ENCODE measurements at places on chromosomes 4 and X.

DNA sequence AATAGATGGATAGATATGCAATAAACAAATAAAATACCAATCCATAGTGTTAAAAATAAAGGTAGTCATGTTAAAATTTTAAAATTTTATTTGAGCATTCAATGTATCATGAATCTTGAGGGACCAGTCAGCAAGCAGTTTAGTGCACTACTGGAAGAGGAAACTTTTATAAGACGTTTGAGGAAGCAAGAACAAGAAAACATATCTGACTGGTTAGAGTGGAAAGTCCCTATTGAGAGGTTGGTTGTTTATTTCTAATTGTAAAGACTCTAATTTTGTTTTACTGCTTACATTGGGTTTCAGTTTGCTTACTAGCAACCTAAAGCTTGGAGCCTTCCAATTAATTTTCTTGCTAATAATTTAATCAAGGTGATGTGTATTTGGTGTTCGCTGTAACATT is 786.2 kb downstream of the RAB28 start:
- no peak for DNase-seq

DNA sequence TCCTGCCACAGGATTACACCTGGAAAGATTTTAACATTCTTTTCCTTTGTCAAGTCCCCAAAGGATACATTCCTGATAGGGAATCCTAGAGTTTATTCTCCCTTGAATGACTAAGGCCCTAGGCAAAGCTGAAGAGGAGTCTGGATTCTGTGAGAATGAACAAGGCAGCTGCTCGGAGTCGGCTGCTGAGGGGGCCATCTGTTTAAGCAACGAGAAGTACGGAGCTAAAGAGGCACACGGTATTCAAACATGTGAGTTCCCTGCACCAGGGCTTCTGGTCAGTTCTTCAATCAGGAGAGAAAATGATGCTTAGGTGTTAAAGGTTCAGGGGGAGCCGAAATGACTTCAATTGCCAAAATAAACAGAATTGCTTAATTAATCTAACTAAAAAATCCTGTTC is 97.6 kb downstream of the MGST2 start:
- DNase-seq = no peak

DNA sequence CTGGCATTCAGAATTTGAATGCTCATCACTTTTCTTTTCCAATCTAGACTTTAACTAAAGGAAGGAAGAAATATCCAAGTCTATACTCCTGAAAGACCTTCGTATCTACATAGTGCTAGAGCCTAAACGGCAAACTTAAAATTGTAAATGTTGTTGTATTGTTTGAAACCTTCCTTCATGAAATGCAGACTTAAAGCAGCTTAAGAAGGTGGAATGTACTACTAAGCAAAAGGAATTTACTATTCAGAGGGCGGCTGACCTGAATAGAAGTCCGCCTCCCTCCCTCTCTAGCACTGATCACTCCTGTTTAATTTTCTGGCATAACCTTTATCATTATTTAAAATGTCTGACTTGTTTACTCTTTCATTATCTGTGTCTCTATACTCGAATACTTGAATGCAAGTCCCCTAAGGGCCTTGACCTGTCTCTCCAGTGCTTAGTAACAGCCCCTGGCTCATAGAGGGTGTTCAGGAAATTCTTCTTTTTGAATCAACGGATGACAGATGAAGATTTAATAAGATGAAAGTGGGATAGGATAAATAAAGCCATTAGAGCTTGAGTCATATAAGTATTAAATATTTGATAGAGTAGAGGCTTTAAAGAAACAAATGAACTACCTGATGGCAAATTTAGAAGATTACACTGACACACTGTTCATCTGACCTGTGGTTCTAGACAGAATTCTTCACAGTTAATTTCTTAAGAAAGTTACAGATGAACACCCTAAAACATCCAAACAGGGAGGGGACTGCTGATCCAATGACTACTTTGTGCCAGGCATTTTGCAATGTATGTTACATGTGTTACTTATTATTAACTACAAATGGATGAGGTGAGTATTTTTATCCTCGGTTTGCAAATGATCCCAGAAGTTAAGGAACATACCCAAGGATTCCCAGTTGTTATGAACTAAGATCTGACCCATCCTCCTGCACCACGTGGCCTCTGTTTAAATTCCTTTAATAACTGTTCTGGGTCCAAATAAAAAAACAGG is 20.2 kb upstream of the RBPJ start:
- DNase-seq = no peak

DNA sequence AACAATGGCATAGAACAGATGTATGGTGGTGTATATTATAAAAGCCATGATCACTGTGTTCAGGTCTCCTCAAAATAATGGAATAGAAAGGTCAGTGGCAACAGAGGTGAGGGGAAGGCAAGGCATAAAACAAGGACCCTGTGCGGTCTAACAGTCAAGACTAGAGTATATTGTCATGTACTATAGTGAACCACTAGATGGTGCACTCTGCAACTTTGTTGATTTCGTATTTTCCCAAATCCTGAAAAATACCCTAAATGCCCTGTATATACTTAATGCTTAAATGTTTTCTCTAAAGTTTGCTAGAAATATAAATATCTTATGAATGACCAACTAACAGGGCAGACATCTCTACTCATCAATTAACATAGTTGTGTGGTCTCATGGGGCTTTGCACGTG is 453.0 kb downstream of the PCDH11X start:
- DNase-seq = no peak

DNA sequence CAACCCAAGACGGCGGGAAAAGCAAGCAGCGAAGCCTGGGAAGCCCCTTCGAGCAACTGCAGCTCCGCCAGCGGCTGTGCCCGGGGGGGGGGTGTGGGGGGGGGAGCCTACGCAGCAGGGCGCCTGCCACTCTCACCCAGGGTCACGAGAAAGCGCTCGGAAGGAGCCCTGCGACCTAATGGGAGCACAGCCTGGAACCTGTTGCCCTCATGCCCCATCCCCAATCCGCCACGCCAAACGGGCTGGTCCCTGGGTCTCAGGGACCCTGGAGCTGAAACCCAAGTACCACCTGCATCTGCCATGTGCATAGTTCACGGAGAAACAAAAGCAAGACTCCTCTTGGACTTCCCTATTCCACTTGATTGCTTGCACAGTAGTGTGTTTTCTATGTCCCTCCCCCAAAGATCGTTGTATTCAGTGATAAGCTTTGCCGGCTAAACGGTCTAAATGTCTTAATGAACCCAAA is 359 bp upstream of the GAB3 start:
- DNase-seq = no peak

- no peak for DNase-seq
Measured at GRCh38 chrX:14936561-14936960, 63.3 kb downstream of the MOSPD2 start.

DNA sequence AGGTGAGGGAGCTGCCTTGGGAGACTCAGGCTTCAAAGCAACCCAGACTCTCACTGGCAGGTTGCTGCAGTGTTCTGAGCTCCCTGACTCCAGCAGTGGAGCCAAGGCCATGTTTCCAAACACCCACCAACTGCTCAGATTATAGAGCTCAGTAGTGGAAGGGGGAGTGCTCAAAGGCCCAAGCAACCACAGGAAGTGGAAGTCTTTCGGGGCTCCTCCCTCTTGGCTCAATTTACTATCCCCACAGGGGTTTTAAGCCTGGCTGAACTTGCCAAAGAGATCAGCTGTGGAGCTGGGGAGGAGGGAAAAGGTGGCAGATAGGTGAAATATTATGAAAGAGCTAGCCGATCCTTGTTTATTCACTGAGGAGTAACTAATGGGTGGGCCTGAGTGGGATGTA is 82.5 kb downstream of the HPRT1 start:
- DNase-seq = peak; percentile 44

DNA sequence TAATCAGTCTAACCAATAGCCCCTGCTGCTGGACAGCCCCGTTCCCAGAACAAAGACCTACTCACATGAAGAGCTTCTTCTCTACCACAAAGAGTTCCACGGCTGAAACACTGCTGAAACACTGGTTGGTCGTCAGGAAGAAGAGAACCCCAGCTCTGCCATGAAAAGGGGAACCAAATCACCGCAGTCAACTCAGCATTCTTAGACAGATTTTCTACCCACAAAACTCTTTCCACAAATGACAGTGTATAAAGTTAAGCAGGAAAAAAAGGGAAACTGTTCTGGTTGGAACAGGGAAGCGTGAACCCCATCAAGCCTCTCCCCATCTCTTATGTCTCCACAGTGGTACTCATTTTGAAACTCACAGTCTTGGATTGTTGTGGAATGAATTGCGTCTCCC is 57.3 kb downstream of the ABCG2 start:
- DNase-seq = no peak

DNA sequence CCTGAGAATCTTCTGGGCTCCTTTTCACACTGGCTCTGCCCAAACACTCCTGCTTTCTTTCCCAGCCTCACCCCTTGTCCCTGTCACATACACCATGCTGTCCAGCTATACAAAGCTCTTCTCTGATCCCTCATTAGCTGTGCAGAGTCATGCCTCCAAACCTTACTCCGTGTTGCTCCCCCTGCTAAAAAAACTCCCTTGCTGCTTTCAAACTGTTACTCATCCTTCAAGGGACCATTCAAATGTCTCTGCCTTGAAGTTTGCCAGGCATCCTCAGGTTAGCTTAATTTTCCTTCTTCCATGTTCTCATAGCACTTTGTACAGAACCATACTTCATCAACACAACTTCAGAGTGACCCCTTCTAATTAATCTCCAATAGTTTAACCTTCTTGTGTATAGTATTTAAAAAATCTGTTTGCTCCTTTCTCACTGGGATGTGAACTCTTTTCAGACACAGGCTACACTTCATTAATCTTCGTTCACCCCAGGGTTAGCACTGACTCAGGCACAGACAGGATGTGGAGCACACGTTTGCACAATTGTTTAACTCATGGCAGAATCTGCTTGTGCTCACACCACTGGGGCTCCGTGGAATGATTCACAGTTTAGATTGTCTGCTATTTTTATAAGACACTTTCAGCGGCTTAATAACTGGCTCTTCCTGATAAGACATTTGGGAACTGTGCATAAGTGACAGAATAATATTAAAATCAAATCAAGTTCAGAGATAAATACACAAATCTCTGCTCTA is 21.4 kb upstream of the SEL1L3 start:
- DNase-seq = no peak

- no peak for DNase-seq
Measured at GRCh38 chr4:6339818-6340445, 70.3 kb downstream of the WFS1 start.

- DNase-seq = no peak
Measured at GRCh38 chr4:42391981-42392380, 5.3 kb upstream of the SHISA3 start.

DNA sequence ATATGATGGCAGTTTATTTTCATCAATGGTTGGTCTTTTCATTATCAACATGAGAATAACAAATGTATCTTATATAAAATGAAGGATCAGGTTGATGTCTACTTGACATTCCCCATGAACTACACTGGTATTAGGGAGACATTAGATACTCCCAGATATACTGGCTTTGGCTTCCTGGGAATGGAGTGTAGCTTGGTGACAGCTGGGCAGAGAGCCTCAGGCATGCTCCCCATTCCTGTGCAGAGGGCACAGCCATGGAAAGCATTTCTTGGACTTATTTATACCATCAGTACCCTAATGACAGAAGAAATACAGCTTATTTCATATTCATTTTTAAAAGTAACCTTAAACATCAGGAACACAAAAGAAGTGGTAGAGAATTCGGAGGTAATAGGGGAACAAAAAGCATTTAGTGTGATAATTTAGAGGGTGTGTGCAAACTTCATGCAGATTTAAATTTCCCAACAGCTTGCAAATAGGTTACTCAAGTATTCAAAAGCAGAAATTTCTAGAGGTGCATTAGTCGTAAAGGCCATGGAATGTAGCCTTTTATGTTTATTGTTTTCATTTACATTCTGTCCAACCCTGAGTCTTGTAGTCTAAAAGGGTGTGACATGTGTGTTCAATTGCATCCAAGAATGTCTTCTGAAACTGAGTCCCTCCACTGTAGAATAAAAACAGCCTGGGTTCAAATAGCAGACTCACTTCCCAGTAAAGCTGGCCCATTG is 573.8 kb downstream of the KCNIP4 start:
- DNase-seq = no peak

DNA sequence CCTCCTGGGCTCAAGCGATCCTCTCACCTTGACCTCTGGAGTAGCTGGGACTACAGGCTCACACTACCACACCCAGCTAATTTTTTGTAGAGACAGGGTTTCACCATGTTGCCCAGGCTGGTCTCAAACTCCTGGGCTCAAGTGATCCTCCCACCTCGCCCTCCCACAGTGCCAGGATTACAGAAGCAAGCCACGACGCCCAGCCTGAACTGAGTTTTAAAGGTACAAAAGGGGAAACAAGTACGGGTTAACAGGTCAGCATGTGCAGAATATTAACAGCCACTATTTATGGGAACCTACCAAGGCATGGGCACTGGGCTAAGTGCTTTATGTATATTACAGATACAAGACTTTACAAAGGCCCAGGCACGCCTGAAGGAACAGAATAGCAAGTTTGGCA is 164.3 kb upstream of the GPC4 start:
- no peak for DNase-seq

GRCh38 chrX:1476682-1477081 is 24.0 kb upstream of the ASMTL start:
- no peak for DNase-seq

All from COR-L47 (cell line).